ENCODE measurements at places on chromosomes 12 and 14. TPM values are rescaled to one million over a fixed set of nuclear protein-coding genes. Genes with fewer than 3 reads are reported as not detected.

Gene CLEC4D
- 0.51 TPM for polyA plus RNA-seq

Gene NINJ2
- 11.4 TPM for polyA plus RNA-seq

Gene SPRYD4
- 2.4 TPM for polyA plus RNA-seq

Gene HEBP1
- polyA plus RNA-seq: 33.5 TPM

Gene TMEM119
- polyA plus RNA-seq: not detected

Gene CFAP251
- 0.33 TPM for polyA plus RNA-seq

Gene KLRG1
- 2.6 TPM for polyA plus RNA-seq

Gene NPAS3
- not detected for polyA plus RNA-seq

Gene MYF5
- polyA plus RNA-seq: not detected

Gene VRTN
- not detected for polyA plus RNA-seq

Gene EFS
- polyA plus RNA-seq: not detected

- DNase-seq: no peak
- H3K36me3 ChIP-seq: peaks cover 5% of the 10 kb centered on the region
Measured at GRCh38 chr14:63710497-63710896, 17.4 kb downstream of the SGPP1 start.

DNA sequence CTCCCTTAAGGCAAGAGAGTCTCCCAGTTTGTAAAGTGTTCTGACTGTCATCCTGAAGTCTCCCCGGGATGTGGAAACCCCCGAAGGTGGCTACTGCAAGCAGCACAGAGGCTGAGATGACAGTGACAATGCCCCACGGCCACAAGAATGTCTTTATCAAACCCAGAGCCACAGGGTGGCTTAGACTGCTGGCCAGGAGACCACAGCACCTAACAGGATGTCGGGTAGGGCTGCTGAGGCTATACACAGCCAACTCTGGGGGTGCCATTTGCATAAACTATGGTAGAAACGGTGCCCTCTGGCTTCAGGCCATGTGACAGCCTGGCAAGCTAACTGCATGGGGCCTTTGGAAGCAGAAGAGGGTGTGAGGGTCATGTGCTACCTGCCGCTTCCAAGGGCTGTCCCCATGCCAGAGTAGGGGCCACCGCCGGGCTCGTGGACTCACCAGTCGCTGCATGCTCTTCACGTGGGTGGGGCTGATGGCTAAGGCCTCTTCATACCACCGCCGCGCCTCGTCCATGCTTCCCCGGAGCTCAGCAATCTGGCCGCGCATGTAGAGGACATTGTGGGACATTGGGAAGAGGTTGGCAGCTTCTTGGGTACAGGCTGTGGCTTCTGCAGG is 180.9 kb downstream of the CALM1 start:
- H3K27ac ChIP-seq: no peak overlapping the region
- no peaks in the 10 kb centered on the region for H3K4me1 ChIP-seq
- H3K27me3 ChIP-seq: no peaks in the 10 kb centered on the region

- no peaks in the 10 kb centered on the region for H3K4me1 ChIP-seq
- H3K27ac ChIP-seq: no peak overlapping the region
- H3K36me3 ChIP-seq: no peaks in the 10 kb centered on the region
- no peaks in the 10 kb centered on the region for H3K27me3 ChIP-seq
- DNase-seq: no peak
Measured at GRCh38 chr12:72574138-72574537, 302.0 kb downstream of the TRHDE start.

DNA sequence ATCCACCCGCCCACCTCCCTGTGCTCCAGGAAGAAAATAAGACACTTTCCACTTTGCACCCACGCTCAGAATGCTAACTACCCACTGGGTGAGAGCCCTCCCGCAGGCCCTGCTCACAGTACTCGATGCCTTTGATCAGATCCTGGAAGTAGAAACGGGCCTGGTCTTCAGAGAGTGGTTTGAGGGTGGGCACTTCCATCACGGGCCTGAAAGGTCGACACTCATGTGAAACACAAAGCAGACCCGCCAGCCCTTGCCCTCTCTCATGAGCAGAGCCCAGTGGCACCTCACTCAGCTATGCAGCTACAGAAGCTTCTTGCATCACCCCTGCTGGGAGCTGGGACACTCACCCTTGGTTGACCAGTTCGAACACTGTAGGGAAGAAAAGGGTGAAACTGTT is 41.1 kb downstream of the CAMKK2 start:
- H3K4me3 ChIP-seq: no peak overlapping the region
- no peaks in the 10 kb centered on the region for H3K27me3 ChIP-seq
- DNase-seq: no peak
- no peak overlapping the region for H3K27ac ChIP-seq
- no peaks in the 10 kb centered on the region for H3K4me1 ChIP-seq
- peaks cover 25% of the 10 kb centered on the region for H3K36me3 ChIP-seq

DNA sequence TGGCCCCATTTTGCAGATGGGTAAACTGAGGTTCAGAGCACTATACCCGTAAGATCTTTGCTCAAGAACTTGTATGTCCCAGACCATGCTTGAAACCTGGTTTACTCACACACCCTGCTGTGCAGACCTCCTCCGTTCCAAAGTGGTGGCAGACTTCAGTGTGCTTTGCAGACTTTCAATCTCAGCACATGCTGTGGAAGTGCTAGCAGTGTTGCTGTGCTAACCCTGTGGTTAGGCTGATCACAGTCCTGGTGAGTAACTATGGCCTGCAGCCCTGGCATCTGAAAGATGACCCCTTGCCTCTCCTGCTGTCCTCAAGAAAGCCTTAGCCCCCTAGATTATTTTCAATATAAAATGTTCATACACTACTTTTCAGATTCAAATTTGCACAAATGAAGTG is 450.6 kb downstream of the DPF3 start:
- H3K36me3 ChIP-seq: no peaks in the 10 kb centered on the region
- H3K27ac ChIP-seq: peak overlapping the region; percentile 79
- DNase-seq: no peak
- H3K4me1 ChIP-seq: peaks cover 71% of the 10 kb centered on the region
- H3K27me3 ChIP-seq: no peaks in the 10 kb centered on the region

DNA sequence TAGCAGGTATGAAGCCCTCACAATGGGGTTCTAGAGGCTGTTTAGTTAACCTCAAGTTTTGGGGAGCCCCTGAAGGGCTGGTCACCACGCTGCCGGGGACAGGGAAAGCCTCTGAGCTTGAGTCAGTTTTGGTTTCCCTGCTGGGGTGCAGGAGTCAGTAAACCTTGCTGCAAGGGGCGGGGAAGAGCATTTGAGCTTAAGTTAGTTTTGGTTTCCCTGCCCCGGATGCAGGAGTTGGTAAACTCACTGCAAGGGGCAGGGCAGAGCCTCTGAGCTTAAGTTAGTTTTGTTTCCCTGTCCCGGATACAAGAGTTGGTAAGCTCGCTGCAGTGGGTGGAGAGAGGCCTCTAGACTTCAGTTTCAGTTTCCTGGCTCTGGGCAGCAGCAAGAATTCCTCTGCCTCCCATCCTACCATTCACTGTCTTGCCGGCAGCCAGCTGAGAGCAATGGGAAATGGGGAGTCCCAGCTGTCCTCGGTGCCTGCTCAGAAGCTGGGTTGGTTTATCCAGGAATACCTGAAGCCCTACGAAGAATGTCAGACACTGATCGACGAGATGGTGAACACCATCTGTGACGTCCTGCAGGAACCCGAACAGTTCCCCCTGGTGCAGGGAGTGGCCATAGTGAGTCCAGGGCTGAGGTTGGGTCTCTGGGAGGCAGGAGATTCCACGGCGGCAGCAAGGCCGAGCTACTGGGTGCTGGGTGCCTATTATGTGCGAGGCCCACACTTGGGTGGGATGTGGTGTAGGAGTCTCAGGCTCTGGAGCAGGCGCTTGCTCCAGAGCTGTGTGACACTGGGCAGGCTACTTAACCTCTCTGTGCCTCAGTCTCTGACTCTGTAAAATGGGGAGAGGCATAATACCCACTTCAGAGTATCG is at the start of gene OAS2:
Gene OAS2 (plus strand): TSS at position 357 of the 878 bp plus-strand sequence. CDS start 90 bp downstream, at position 447.
- DNase-seq: peak; percentile 85
- peak within 1 kb of the TSS; percentile 99 for H3K4me3 ChIP-seq
- H3K27ac ChIP-seq: peak within 1 kb of the TSS; percentile 97
- peaks cover 65% of the 10 kb centered on the region for H3K4me1 ChIP-seq
- H3K36me3 ChIP-seq: peaks cover 14% of the 10 kb centered on the region

DNA sequence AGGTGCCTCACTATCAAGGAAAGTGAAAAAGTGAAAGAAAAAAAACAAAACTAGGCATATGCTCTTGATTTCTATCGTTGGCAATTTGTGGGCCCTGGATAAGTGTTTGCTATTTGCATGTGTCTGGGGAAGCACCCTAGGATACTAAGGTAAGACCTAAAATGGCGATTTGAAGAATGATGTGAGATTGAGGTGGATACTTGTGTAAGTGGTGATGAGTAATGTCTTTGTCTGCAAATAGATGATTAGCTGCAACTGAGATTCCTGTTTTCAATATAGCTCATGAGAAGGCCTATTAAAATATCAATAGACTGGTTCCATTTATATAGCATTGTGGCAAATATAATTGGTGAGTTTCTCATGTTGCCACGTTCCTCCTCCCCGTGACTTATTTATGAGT is 261.7 kb downstream of the NEDD1 start:
- no peaks in the 10 kb centered on the region for H3K36me3 ChIP-seq
- H3K27ac ChIP-seq: no peak overlapping the region
- H3K4me3 ChIP-seq: no peak overlapping the region

GRCh38 chr12:53579545-53579955 is 46.6 kb downstream of the ATF7 start:
- H3K4me3 ChIP-seq: no peak overlapping the region

GRCh38 chr12:77751939-77752338 is 78.8 kb upstream of the NAV3 start:
- H3K36me3 ChIP-seq: no peaks in the 10 kb centered on the region
- no peaks in the 10 kb centered on the region for H3K27me3 ChIP-seq
- H3K4me3 ChIP-seq: no peak overlapping the region
- DNase-seq: no peak
- H3K4me1 ChIP-seq: no peaks in the 10 kb centered on the region

GRCh38 chr14:47194055-47194454 is 481.4 kb downstream of the MDGA2 start:
- DNase-seq: no peak
- H3K27ac ChIP-seq: no peak overlapping the region
- H3K36me3 ChIP-seq: no peaks in the 10 kb centered on the region
- no peak overlapping the region for H3K4me3 ChIP-seq
- no peaks in the 10 kb centered on the region for H3K27me3 ChIP-seq

DNA sequence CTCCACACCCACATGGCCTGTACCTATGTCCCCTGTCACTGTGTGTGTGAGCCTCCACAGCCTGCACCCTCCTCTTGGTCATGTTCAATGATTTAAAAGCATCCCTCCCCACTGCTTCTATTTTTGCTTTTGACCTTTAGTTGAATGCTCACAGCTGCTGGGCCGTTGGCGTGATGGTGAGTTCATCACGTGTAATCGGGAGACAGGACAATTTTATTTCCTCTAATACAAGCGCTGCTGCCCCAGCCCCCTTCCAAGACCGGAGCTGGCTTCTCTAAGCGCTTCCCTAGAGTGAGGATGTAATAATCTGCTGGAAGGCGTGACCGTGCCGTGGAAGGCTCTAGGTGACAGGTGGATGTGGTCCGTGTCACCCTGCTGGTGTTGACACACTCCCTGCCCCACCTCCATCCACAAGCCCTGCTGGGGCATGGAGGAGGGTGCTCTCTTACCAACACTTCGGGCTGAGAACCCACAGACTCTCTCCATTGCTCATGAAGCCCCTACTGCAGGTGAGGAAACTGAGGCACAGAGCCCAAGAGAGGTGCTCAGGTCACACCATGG is 25.4 kb downstream of the CCDC85C start:
- H3K4me1 ChIP-seq: peaks cover 4% of the 10 kb centered on the region
- H3K36me3 ChIP-seq: no peaks in the 10 kb centered on the region
- no peak overlapping the region for H3K4me3 ChIP-seq
- DNase-seq: no peak
- H3K27ac ChIP-seq: peak overlapping the region; percentile 23

- H3K4me3 ChIP-seq: no peak overlapping the region
- no peaks in the 10 kb centered on the region for H3K4me1 ChIP-seq
- DNase-seq: no peak
- peaks cover 3% of the 10 kb centered on the region for H3K36me3 ChIP-seq
- no peak overlapping the region for H3K27ac ChIP-seq
Measured at GRCh38 chr12:82996168-82996812, 309.6 kb downstream of the TMTC2 start.

DNA sequence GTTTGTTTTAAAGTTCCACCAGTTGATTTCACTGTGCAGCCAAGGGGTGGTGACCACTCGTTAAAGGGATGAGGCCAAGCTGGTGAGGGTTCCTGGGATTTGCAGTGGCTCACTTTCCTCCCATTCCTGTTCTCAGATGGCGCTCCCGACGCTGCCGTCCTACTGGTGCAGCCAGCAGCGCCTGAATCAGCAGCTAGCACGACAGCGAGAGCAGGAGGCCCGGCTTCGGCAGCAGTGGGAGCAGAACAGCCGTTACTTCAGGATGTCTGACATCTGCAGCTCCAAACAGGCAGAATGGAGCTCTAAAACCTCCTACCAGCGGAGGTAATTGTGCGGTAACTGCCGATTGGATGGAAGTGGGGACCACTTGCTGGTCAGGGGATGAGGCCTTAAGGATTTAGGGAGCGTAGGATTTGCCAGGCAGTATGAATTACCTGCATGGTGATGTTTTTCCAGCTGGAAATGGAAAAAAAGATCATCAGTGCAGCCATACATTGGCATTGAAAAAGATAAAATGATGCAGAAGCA is 2.9 kb downstream of the TCHP start:
- H3K4me3 ChIP-seq: no peak overlapping the region
- no peak overlapping the region for H3K27ac ChIP-seq
- H3K36me3 ChIP-seq: peaks cover 38% of the 10 kb centered on the region
- H3K27me3 ChIP-seq: no peaks in the 10 kb centered on the region
- DNase-seq: no peak

- H3K4me1 ChIP-seq: peaks cover 31% of the 10 kb centered on the region
- H3K27me3 ChIP-seq: no peaks in the 10 kb centered on the region
- no peak for DNase-seq
- H3K36me3 ChIP-seq: peaks cover 6% of the 10 kb centered on the region
- no peak overlapping the region for H3K4me3 ChIP-seq
Measured at GRCh38 chr12:112096070-112096469, 12.5 kb downstream of the NAA25 start.

DNA sequence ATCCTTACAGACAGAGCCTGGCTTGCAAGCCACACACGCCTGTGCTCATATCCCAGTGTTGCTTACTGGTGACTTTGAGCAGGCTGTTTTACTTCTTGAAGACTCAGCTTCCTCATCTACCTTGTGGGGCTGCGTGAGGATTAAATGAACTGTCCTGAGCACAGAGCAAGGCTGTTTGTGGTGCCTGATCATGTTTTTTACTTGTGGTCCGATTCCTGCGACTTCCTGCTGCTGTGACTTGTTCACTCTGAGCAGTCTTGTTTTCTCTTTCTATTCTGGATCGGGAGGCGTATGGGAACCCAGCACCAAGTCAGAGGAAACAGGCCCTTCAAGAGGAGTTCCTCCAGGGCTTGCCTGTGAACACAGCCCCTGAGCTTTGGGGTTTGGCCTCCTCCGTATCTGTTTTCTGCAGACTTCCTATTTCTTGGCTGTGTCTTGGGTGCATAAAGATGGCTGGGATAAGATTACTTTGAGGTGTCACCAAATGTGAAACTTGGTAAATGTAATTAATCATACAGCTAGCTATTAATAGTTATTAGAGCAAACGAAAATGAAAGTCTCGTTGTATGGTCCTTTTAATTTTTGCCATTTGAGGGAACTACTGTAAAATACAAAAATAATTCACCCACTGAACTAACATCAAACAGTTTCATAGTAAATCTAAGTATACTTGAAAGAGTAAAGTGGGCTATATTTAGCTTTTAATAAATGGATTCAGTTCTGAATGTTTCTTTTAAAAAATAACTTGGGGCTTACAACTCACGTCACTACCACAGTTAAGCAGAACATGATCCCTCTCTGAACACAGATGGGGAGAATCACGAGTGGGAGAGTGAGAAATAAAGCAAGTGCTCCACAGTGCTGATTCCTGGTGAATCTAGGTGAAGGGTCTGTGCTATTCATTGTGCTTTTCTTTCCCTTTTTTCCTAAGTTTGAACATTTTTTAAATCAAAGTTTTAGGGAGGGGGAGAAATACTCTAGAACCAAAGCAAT is 251.5 kb downstream of the FOXN3 start:
- peaks cover 20% of the 10 kb centered on the region for H3K36me3 ChIP-seq
- peak overlapping the region; percentile 89 for H3K4me3 ChIP-seq
- peak; percentile 25 for DNase-seq
- H3K27me3 ChIP-seq: no peaks in the 10 kb centered on the region
- peaks cover 29% of the 10 kb centered on the region for H3K4me1 ChIP-seq
- H3K27ac ChIP-seq: peak overlapping the region; percentile 66
